ENCODE measurements at places on chromosomes 2 and 18. TPM values are rescaled to one million over a fixed set of nuclear protein-coding genes. Genes with fewer than 3 reads are reported as not detected.
A peak's percentile ranks its signal among the peaks of the same experiment; 100 is the strongest.

The CELF4 gene
- 0.32 TPM for total RNA-seq

The SNED1 gene
- total RNA-seq = 8.3 TPM

DNA sequence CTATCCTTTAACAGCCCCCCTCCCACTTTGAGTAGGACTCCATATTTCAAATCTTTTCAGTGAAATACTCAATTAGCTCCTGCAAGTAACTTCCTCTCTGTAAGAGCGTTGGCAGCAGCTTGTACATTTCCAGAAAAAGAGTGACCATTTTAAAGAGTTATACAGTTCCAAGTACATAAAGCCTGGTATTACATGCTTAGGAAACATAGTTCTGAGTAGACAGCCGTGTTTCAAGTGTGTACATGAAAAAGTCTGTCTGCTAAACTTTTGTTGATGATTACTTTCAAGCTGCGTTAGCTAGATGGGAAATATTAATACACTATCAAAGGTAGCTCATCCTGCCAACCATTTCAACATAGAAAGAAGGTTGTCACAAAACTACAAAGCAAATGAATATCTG lies 112.8 kb downstream of the ZNF521 start:
- ATAC-seq = no peak

The KHK gene
- total RNA-seq = 2.5 TPM

DNA sequence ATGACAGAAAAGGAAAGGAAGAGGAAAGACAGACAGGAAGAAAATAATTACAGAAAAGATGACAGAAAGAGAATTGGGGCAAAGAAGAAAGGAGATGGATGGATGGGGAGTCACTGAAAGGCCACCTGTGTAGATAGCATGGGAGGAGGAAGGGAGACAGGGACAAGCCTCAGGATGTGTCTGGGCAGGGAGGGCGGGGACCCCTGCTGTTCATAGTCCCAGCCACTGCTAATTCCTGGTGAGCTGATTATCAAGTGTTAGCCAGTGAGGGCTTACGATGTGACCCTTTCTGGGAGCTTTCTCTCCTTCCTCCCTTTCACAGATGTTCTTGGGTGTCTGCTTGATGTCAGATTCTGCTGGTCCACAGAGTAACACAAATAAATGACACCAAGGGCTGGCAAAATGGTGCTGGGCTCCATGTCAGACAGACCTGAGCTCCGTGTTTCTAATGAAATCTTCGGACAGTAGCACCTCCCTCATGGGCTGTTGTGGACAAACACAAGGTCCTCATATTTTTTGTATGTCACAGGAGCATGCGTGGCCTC lies 13.6 kb downstream of the FHOD3 start:
- no peak for ATAC-seq

- peak; percentile 69 for ATAC-seq
Observed at GRCh38 chr2:102848366-102848839, 86.6 kb downstream of the TMEM182 start.

The ERFE gene
- total RNA-seq = 0.74 TPM

The RGPD4 gene
- not detected for total RNA-seq

The NCKAP5 gene
- total RNA-seq = 0.16 TPM

The IL36A gene
- total RNA-seq = not detected

The MZT2A gene
- 62.3 TPM for total RNA-seq

DNA sequence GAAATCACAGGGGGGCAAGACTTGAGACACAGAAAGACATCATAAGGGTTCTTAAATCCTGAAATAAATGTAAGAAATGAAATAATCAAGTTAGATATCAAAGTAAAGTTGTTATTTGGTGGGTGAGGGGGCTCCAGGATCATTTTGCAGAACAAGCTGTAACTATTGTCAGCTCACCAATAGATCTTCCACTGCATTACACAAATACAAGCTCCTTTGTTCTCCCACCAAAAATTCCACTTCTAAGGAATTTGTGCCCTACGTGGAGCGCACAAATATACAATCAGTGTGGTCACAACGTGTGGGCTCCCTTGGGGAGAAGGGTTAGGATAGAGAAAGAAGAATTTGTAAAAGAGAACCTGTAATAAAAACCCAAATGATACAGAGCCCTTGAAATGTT lies 19.2 kb upstream of the GALNT5 start:
- ATAC-seq = no peak

The BCL11A gene
- 10.6 TPM for total RNA-seq

DNA sequence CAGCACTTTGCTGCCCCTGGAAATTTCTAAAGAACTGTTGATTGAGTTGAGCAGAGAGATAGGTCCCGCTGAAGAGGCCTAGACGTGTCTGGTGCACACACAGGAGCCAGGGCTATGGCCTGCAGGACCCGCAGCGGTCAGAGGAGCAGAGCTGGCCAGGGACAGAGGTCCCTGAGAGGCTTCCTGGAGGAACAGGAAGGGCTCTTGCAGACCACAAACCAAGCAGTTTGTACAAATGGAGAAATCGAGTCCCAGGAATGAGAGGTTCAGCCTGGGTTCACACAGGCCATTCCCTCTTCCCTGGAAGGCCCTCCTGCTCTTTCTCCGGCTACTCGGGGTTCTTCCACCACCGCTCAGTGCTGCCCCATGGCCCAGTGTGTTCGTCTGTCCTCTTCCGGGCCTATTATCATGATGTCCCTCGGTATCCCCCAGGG lies 1.2 kb upstream of the BIN1 start:
- ATAC-seq = no peak

DNA sequence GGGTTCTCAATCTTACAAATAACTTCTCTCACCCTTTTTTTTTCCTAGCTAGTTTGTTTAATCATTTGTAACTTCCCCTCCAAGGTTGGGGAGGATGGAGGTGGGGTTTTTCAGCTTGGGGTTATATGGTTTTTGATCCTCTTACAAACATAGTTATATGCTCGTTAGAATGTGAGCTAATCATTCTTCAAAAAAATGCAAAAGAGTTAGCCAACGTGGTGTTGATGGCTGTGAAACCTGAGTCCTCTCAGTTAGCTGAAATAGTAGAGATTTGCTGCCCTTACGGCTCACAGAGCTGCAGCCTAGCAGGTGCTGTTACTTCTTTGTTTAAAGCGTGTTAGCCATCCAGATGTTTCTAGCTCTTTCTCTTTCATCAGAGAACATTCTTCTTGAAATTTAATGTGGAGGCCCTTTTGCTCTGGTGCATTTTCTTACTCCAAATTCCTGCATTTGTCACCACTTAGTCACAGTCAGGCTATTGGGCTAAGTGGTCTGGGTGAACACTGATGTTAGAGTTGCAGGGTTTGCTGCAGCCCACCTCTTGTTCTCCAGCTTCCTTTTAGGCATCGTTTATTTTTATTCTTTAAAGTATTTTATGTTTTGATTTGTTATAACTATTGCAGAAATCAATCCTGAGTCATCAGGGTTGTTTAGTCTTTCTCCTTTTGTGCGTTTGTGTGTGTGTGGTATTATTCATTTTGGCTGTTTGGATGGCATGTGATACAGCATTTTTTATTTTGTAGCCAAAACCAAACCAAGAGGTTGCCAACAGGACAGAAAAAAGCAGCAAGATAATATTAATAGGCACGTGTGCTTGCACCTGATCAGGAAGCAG lies 41.1 kb downstream of the LIMS1 start:
- ATAC-seq = no peak

GRCh38 chr2:191209340-191209739 lies 35.9 kb upstream of the MYO1B start:
- ATAC-seq = no peak

DNA sequence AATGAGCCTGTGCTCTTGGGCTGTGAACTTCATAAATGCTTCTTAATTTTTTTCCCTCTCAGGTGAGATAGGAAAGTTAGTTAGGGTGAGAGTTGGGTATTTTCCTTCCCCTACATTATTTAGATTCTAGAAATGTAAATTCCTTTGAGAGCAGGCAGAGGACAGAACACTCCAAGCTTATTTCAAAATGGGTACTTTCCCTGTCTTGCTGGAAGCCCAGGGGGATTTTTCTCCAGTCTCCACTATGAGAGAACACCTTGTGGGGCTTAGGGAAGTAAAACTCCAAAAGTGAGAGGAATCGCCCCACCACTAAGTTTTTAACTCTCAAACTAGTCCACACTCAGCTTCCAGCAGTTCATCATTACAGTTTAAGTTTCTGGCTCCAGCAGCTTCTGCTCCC lies 253.2 kb upstream of the CTAGE1 start:
- ATAC-seq = no peak

The YES1 gene
- total RNA-seq = 107 TPM

The CPO gene
- 1.9 TPM for total RNA-seq

The FAM124B gene
- 3.4 TPM for total RNA-seq

DNA sequence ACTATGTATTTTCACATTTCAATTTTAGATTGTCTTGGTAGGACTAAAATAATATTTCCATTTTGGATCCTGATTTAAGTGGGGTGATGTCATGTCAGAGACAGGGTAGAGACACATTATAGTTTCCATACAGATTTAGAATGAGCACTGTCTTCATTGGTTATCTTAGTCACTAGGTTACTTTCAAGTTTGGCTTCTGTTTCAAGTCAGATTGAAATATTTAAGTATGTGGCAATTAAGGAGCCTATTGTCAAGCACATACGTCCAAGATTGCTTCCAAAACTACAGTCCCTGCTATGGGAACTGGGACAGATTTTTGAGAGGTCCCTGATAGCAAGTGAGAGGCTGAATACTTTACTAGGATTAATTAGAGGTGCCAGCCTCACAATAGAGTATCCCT lies 89.2 kb upstream of the FAM117B start:
- no peak for ATAC-seq

DNA sequence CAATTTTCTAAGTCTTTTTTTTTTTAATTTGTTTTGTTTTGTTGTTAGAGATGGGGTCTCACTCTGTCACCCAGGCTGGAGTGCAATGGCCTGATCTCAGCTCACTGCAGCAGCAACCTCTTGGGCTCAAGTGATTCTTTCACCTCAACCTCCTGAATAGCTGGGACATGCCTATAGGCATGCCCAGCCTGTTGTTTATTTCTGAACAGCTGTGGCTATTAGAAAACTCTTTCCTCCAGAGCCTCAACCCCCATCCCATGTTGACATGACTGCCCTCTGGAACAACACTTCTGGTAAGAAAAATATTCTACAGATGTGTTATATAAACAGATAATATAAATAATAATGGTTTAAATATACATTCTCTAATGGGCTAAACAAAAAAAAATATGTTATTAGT lies 44.4 kb upstream of the TWSG1 start:
- ATAC-seq = no peak

The GNAL gene
- total RNA-seq = 24.4 TPM

The PROKR1 gene
- total RNA-seq = not detected

The QPCT gene
- total RNA-seq = 5.2 TPM

- peak; percentile 95 for ATAC-seq
Observed at GRCh38 chr2:102141970-102142828, at the start of gene IL1R1. Gene IL1R1 (plus strand): TSS chr2:102142746. CDS start chr2:102157725, 14,979 bp downstream.

GRCh38 chr2:96760986-96761832 lies 507 bp downstream of the CNNM4 start:
- ATAC-seq = peak; percentile 14

- ATAC-seq = no peak
Observed at GRCh38 chr2:6887751-6888192, 10.2 kb downstream of the RSAD2 start.

The CHAC2 gene
- 3.6 TPM for total RNA-seq

DNA sequence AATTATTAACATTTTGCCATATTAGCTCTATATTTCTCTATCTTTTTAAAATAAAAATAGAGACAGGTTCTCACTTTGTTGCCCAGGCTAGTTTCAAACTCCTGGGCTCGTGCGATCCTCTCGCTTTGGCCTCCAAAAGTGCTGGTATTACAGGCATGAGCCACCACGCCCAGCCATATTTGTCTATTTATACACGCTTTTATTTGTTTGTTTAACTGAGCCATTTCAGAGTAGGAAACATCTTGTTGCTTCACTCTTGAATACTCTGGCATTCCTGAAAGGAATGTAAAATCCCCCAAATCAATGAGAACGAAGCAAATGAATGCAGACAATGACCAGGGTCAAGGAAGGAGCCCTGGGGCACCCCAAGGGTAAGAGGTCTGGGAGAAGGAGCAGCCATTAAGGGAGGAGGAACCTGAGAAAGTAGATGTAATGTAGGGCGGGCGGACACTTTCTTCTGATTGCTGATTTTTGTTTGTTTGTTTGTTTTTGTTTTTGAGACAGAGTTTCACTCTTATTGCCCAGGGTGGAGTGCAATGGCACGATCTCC lies 31.7 kb upstream of the RAB1A start:
- ATAC-seq = no peak

The GPR45 gene
- not detected for total RNA-seq

DNA sequence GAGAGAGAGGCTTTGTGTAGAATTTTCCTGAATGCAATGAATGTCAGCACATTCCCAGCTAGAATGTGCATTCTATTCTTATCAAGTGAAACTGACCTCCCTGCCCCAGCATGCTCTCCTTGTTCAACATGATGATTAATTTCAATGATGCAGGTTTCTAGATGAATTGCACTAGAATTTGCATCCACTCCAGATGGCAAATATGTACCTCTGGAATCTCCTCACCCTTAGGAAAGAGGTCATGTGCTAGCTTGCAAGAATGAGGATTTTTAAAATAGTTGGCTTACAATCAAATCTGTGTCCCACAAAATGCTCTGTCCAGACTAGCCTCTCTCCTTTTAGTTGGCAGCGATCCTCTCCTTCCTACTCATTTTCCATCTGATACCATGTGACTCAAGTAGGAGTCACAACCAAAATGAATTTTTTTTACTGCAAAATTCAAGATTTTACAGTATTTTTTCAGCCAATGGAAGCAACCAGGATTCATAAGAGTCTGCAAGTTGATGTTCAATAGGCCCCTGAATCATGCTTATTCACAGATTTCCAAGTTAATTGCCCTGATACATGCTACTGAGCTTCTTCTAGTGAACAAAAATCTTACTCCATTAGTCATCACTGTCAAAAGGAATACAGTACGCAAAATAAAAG lies 21.0 kb upstream of the STAT4 start:
- ATAC-seq = no peak

DNA sequence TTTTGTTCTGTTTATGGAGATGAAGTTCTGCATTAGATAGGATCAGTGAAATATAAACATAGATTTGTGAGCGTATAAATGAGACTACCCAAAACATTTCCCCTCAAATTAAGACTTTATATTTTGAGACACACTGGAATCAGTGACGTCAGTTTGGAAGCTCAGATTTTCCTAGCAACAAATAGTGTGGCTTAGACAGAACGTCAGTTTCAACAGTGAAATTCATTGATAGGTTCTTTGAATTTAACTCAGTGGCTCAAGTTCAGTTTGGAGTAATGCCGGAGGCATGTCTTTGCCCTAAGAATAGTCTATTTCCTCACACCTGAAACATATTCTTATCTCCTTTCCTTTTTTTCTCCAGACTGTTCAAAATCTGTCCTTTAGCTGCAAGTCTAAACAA lies 113.6 kb upstream of the ARHGAP15 start:
- ATAC-seq = no peak

The NBAS gene
- total RNA-seq = 38.4 TPM

DNA sequence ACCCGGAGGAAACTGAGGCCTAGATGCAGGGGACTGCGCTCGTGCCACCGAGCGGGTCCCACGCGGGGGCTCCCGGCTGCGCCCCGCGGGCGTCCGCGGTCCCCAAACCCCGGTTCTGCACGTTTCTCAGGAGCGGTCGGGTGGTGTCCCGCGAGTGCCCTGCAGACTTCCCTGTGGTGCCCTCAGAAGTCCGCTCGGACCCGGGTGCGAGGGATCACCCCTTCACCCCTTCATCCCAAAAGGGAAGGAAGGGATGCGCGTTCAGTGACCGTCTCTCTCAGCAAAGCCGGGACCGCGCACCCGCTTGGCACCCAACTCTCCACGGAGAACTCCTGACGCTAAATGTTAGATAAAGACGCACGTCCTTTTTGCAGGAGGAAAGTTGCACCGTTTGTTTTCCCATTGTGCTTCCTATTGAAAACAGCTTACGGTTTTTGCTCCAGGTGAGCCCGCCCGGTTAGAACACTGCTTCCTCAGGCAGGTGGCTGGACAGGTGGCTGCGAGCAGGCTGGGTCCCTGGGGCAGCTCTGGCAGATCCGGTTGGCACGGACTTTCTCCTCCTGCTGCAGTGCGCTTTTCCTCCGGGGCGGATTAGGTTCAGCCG lies 779 bp downstream of the DGKD start:
- no peak for ATAC-seq

Data from gastroesophageal sphincter (tissue), 4 donors.